Activated B cell treated with CpG ODN at 0.5 μM for 24 hours (primary cell): ENCODE measurements at places on chromosomes 4 and X. TPM values are rescaled to one million over a fixed set of nuclear protein-coding genes. Genes with fewer than 3 reads are reported as not detected.
A peak's percentile ranks its signal among the peaks of the same experiment; 100 is the strongest.

DNA sequence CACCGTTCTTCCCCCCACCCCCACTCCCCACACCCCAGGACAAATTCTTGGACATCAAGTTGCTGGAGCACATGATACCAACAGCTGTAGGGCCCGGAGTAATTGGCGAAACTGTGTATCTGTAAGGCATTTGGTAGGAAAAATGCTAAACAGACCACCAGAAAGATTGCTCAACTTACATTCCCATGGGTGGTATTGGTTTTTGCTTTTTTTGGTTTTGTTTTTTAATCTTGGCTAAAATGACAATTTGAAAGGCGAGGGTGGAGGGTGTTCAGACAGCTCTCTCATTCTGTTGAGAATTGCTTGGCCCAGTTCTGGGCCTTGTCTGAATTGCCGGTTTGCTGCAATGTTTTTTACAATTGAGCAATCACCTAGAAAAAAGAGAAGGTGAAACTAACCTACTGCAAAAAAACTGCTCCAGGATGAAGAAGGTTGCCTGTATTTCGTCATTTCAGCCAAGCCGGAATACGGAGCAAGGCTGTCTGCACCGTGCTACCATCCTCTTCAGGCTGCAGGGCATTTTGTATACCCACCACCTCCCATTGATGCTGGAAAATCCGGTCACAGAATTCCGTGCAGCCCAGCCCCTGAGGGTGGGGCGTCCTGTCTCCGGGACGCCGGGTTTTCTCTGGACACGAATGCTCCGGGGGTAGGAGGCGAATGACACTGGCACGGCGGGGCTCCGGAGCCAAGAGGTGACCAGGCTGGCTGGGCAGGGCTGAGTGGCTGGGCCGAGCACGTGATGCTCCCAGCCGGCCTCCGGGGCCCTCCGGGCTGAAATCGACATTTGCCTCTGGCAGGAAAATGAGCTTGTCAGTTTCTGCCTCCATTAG, at the start of gene CLCN4:
Gene CLCN4 (plus strand): TSS at position 777 of the 833 bp plus-strand sequence. CDS start 28,058 bp downstream, outside the sequence.
- DNase-seq = peak; percentile 26

DNA sequence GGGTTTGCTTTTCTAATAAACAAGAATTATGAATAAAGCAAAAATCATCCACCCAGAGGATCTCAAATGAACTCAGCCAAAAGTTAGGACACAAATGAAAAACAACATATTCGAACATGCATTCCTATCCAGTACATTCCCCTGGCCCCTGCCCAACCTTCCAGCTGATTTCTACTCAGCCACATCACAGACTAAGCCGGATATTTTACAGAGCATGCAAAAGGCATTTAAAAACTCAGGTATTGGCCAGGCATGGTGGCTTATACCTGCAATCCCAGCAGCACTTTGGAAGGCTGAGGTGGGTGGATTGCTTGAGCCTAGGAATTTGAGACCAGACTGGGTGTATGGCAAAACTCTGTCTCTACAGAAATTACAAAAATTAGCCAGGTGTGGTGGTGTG, 54.6 kb downstream of the RELL1 start:
- no peak for DNase-seq

GRCh38 chr4:23999714-24000469, 110.0 kb upstream of the PPARGC1A start:
- DNase-seq = no peak

DNA sequence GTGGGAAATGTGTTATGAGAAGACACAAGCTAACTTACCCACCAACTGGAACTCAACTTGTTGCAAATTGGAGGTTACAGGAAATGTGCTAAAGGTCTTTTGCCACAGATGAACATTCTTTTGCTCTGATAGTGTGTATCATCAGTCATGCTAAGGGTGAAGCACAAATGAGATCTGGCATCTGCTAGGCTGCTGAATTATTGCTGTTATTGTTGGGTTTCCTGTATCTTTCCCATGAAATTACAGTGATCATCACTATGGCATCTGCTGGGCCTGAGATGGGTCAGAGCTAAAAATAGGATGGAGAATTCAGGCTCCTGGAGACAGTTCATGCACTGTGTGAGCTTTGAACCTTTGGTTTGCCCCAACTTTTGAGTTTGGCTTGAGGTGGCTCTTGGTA, 124.5 kb downstream of the NPNT start:
- DNase-seq = no peak

DNA sequence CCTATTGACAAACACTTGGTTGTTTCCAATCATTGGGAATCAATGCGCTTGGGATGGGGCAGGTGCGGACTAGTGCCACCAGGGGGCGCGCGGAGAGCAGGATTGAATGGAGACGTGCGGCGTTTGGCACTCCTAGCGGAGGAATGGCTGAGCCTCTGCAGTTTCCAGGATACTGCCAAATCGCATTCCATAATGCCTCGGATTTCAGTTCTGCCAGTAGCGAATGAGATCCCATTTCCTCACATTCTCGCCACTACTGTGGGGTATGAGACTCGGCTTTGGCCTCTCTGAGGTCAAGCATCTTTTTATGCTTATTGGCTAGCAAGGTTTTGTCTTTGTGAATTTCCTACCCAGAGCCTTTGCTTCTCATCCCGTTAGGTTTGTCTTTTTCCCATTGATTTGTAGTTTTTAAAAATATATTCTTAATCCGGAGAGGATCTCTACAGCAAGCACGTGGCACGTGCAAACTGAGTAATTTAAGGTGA, 28.7 kb downstream of the CLDN34 start:
- DNase-seq = peak; percentile 66

DNA sequence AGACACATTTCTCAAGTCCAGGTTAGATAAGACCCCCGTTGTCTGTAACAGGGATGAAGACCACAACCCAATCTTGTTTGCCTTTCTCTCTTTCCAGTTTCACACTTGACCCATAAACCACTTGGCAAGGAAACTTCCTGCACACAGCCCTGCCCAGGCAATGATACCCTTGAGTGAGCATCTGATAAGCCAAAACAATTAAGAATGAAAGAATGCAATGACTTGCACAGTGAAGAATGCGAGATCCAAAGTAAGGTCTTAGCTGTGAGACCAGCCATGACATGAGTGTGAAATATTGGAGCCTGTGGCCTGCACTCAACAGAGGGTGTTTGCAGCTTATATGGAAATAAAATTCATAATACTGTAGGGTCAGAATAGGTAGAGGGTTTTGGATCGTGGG, 37.9 kb upstream of the MXRA5 start:
- no peak for DNase-seq

DNA sequence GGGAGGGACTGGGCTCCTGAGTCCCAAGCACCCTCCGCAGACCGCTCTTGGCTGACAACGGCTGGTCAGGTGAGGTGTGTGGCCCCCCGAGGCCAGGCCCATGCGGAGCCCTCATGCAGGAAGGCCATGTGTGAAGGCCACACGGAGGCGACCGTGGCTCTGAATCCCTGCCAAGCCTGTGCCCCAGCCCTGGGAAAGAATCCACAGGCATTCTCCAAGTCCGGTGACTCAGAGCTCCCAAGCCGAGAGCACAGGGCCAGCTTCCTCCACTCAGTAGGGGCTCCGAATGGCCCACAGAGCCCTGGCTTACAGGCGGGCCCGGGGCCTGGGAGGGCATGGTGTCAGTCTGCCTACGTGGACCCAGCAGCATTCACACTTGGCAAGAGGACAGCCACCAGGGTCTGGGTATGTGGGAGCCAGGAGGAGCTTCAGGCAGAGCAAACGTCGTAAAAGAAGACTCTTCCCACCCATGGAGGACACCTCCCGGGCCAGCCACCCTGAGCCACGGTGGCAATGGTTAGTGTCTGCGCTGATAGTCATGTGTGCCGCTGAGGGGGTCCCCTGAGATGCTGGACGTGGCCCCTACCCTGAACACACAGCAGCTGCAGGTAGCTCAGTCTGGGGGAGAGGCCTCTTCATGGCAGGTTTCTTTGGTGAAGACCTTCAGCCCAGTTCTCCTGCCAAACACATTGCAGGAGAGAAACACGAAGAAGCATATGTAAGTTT, 105.7 kb downstream of the PSAPL1 start:
- DNase-seq = no peak

The PDK3 gene
- 13.6 and 13.9 TPM in 2 replicates for total RNA-seq

The MAGEB17 gene
- total RNA-seq = not detected in 2 replicates
